ENCODE measurements at places on chromosomes 12 and 14.

DNA sequence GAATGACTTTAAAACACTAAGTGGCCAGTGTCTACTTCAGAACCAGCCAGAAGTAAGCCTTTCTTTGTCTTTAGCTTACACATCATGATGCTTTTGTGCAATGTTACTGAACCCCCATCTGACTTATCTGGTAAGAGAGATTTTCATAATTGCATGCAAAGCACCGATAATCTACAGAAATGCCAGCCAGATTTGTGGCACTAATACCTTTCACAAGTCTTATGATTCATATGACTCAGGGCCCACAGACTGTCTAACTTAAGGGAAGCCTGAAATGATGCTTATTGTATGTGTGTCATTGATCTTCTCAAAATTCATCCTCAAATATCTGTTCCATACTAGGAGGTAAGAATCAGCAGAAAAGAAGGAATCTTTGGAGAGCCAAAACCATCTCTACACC, 18.0 kb downstream of the IGF1 start:
- peaks cover 28% of the 10 kb centered on the region for H3K4me1 ChIP-seq
- H3K27ac ChIP-seq = peak overlapping the region; percentile 65
- no peak overlapping the region for H3K4me3 ChIP-seq
- no peak for DNase-seq

DNA sequence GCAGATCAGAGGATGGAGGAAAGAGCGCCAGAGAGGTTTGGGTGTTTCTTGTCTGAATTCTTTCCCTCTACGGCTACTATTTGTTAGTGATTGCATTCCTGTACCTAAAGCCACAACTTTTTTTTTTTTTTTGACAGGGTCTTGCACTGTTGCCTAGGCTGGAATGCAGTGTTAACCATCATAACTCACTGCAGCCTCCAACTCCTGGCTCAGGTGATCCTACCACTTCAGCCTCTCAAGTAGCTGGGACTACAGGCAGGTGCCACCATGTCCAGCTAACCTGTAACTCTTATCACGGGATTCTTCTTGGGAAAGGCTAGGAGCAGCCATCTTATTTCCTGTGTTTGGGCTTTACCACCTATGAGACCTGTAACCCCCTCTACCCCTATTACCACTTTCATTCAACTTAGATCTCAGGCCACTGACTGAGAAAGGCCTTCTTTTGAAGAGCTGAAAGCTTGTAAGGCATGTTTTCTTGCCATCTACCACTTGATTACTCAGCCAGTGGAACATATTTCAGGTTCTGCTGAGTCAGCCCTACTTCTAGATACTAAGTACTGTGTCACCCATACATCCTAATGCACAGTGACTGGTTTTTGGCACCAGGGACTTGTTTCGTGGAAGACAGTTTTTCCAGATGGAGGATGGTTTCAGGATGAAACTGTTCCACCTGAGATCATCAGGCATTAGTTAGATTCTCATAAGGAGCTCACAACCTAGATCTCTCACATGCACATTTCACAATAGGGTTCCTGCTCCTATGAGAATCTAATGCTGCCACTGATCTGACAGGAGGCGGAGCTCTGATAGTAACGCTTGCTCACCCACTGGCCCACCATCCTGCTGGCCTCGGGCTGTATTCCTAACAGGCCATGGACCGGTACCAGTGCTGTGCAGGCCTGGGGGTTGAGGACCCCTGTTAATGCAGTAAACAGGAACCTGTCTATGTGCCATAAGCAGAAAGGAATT, 6.9 kb downstream of the VEZT start:
- H3K4me3 ChIP-seq = no peak overlapping the region
- no peaks in the 10 kb centered on the region for H3K36me3 ChIP-seq
- DNase-seq = no peak
- no peaks in the 10 kb centered on the region for H3K27me3 ChIP-seq
- H3K27ac ChIP-seq = peak overlapping the region; percentile 40

GRCh38 chr12:56299308-56299852, 750 bp downstream of the CS start:
- DNase-seq = no peak
- H3K36me3 ChIP-seq = no peaks in the 10 kb centered on the region
- H3K4me1 ChIP-seq = peaks cover 58% of the 10 kb centered on the region
- peak overlapping the region; percentile 79 for H3K4me3 ChIP-seq

- no peak overlapping the region for H3K4me3 ChIP-seq
- H3K27me3 ChIP-seq = no peaks in the 10 kb centered on the region
- no peak overlapping the region for H3K27ac ChIP-seq
- no peak for DNase-seq
- H3K36me3 ChIP-seq = no peaks in the 10 kb centered on the region
Observed at GRCh38 chr12:42560977-42561376, 28.6 kb downstream of the PRICKLE1 start.

- no peaks in the 10 kb centered on the region for H3K36me3 ChIP-seq
- H3K4me1 ChIP-seq = no peaks in the 10 kb centered on the region
Observed at GRCh38 chr14:99840265-99840664, 47.1 kb downstream of the EML1 start.

- DNase-seq = no peak
- H3K27me3 ChIP-seq = no peaks in the 10 kb centered on the region
- no peak overlapping the region for H3K27ac ChIP-seq
- no peaks in the 10 kb centered on the region for H3K4me1 ChIP-seq
- H3K4me3 ChIP-seq = no peak overlapping the region
Observed at GRCh38 chr12:80269803-80270552, 170.6 kb downstream of the OTOGL start.

DNA sequence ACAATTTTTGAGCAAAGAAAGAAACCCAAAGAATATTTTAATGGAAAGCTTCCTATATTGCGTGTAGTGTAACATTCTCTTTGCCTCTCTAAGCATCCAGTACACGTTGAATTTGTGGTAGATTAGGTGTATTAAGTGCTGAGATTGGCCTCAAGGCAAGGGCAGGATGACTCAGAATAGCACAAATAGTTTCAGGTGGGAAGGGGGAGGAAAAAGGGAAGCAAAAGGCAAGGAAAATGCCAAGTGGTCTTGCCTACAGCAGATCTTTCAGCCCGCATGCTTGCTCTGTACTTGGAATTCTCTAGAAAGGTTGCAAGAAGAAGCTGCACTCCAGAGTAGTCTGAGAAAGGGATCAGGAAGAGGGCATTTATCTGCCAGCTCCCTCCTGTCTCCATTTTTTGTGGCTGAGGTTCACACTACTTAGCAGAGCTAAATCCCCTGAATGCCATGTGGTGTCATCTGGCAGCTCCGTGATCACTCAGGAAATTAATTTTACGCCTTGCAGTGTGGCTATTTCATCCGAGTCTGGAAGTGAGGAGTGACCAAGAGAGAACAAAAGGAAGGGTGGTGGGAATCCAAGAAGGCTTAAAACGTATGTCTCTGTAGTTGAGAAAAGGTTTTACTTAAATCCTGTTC, 28.5 kb downstream of the CDKN1B start:
- no peak overlapping the region for H3K4me3 ChIP-seq
- no peaks in the 10 kb centered on the region for H3K36me3 ChIP-seq
- no peak overlapping the region for H3K27ac ChIP-seq
- H3K27me3 ChIP-seq = no peaks in the 10 kb centered on the region
- no peaks in the 10 kb centered on the region for H3K4me1 ChIP-seq

- no peaks in the 10 kb centered on the region for H3K27me3 ChIP-seq
- no peak for DNase-seq
- no peak overlapping the region for H3K27ac ChIP-seq
- no peaks in the 10 kb centered on the region for H3K4me1 ChIP-seq
- H3K36me3 ChIP-seq = no peaks in the 10 kb centered on the region
Observed at GRCh38 chr12:52912711-52913430, 8.0 kb upstream of the KRT8 start.

GRCh38 chr12:69131077-69131476, 108.3 kb upstream of the CPSF6 start:
- no peaks in the 10 kb centered on the region for H3K27me3 ChIP-seq
- DNase-seq = no peak
- no peak overlapping the region for H3K27ac ChIP-seq
- no peaks in the 10 kb centered on the region for H3K36me3 ChIP-seq
- no peak overlapping the region for H3K4me3 ChIP-seq

- DNase-seq = no peak
- no peaks in the 10 kb centered on the region for H3K27me3 ChIP-seq
- peaks cover 16% of the 10 kb centered on the region for H3K4me1 ChIP-seq
Observed at GRCh38 chr14:75200451-75200850, 24.0 kb upstream of the TMED10 start.

DNA sequence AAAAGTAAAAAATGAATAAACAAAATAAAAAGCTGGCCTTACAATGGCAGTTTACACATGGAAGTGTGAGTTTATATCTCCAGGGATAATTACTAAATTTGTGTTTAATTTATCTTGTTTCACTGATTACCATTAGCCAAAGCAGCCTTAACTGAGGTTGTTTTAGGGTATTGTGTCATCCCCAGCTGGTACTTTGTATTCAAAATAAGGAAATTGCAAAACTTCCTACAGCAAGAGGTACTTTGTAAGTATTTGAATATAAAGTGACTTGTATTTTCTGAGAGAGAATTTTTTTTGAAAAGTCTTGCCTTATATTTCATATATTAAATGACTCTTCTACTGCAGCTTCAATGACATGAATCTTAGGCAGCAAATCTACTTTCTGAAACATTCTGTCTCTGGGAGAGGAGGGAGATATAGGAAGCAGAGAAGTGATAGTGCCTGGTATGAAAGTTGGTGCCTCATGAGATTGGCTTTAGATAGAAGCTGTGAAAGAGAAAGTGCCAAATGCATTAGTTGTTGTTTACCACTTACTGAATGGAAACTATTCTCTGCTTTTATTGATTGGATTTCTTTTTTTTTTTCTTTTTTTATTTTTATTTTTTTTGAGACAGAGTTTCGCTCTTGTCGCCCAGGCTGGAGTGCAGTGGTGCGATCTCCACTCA, 6.7 kb downstream of the FNTB start:
- no peak for DNase-seq
- H3K4me3 ChIP-seq = no peak overlapping the region
- H3K27me3 ChIP-seq = no peaks in the 10 kb centered on the region
- no peaks in the 10 kb centered on the region for H3K4me1 ChIP-seq

GRCh38 chr14:105477660-105478397, 3.2 kb downstream of the CRIP2 start:
- H3K27ac ChIP-seq = peak overlapping the region; percentile 97
- DNase-seq = peak; percentile 66
- H3K4me3 ChIP-seq = peak overlapping the region; percentile 88
- H3K36me3 ChIP-seq = peaks cover 14% of the 10 kb centered on the region
- H3K4me1 ChIP-seq = peaks cover 23% of the 10 kb centered on the region

GRCh38 chr12:50026691-50027090, 1.4 kb upstream of the RACGAP1 start:
- no peak overlapping the region for H3K4me3 ChIP-seq
- H3K27ac ChIP-seq = no peak overlapping the region
- H3K27me3 ChIP-seq = no peaks in the 10 kb centered on the region
- DNase-seq = no peak
- peaks cover 6% of the 10 kb centered on the region for H3K4me1 ChIP-seq

DNA sequence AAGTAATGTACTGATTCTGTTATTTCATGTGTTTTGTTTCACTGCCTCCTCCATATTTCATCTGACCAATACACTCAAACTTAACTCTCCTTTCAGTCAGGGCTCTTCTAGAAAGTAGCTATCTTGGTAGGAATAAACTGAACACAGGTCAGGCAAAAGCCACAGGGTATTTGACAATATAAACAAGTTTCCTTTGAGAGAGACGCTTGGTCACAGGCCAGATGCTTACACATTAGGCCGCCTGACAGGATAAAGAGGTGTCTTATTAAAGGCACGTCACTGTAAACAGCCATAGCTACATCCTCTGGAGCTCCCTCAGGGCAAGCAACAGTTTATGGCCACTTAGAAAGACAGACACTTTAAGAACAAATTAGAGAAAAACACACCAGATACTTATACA, 607.5 kb downstream of the SLC6A15 start:
- H3K4me3 ChIP-seq = no peak overlapping the region
- H3K36me3 ChIP-seq = no peaks in the 10 kb centered on the region
- no peak for DNase-seq
- H3K27ac ChIP-seq = no peak overlapping the region

DNA sequence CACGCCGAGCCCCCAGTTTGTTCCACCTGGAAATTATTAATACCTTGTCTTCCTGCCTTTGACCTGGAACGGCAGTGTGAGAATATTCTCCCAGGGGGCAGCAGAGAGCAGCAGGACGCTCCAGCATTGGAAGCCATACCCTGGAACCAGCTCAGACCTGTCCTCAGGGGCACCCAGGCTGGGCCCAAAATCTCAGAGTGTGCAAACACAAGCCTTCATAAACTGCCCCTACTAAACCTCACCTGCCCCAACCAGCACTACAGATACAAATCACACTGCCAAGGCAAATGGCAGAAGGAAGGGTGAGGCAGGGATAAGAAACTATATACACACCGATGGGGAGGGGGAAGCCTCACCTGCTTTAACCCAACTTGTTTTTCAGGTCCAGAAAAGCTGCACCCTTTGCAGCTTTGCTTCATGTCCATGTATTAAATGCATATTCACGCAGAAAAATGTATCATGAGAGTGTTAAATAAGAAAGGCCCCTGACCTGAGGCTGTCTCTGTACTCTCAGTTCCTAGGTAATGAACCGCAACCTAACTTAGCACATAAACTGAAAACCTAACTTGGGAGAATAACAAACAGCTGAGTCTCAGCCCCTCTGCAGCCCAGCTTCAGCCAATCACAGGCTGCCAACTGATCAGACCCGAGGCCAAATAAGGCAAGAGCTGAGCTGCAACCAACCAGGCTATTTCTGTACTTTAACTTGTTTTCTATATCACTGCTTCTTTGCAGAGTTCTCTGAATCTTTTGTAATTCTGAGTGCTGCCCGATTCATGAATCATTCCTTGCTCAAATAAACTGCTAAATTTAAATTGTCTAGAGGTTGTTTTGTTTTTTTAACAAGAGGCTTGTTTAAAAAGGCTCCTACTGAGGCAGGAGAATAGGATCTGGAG, 130.1 kb downstream of the SPTSSA start:
- no peak for DNase-seq
- no peaks in the 10 kb centered on the region for H3K27me3 ChIP-seq
- H3K36me3 ChIP-seq = no peaks in the 10 kb centered on the region
- no peak overlapping the region for H3K27ac ChIP-seq

DNA sequence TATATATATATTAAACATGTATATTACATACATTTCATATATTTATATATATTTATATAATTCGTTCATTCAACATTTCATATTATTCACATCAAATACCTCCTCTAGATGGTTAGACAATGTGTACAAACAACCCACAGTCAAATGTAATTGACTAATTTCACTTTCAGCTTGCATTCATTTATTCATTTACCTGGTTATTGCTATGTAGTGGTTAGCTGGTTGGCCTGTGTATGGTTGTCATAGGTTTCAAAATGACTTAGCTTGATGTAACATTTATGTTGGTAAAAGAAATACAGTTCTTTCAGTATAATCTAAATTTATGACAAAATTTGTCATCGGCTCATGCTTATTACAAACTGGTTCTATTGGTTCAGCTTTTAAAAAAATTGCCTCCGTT, 389 bp downstream of the OR4K13 start:
- no peaks in the 10 kb centered on the region for H3K4me1 ChIP-seq
- DNase-seq = no peak
- no peak overlapping the region for H3K4me3 ChIP-seq
- H3K36me3 ChIP-seq = no peaks in the 10 kb centered on the region
- H3K27ac ChIP-seq = no peak overlapping the region
- H3K27me3 ChIP-seq = no peaks in the 10 kb centered on the region

GRCh38 chr12:66236969-66237368, 48.0 kb downstream of the IRAK3 start:
- no peaks in the 10 kb centered on the region for H3K36me3 ChIP-seq
- no peaks in the 10 kb centered on the region for H3K27me3 ChIP-seq
- no peak for DNase-seq
- H3K4me1 ChIP-seq = no peaks in the 10 kb centered on the region
- no peak overlapping the region for H3K27ac ChIP-seq

Measured in tibial artery (tissue), 4 donors.